Mesangial cell (primary cell): ENCODE measurements at places on chromosomes 5 and 9. TPM values are rescaled to one million over a fixed set of nuclear protein-coding genes. Genes with fewer than 3 reads are reported as not detected.

The ORM2 gene
- total RNA-seq, result not detected in 2 replicates

The DOK3 gene
- 0.25 and 1.1 TPM in 2 replicates for total RNA-seq

The PNPLA7 gene
- 0.16 and 2.3 TPM in 2 replicates for total RNA-seq

The DBH gene
- not detected in 2 replicates for total RNA-seq

The LRRC14B gene
- total RNA-seq, result not detected in 2 replicates

The PFN3 gene
- total RNA-seq, result not detected in 2 replicates

The GRIA1 gene
- total RNA-seq, result not detected in 2 replicates

The CNOT6 gene
- 11.2 and 13.2 TPM in 2 replicates for total RNA-seq

The DND1 gene
- total RNA-seq, result under 0.01 and 0.33 TPM in 2 replicates

The LPCAT1 gene
- 46.5 and 66.3 TPM in 2 replicates for total RNA-seq

The PPP2R2B gene
- 6.7 and 11.5 TPM in 2 replicates for total RNA-seq

The SLC12A7 gene
- total RNA-seq, result 14.7 and 39.0 TPM in 2 replicates

The MTX3 gene
- total RNA-seq, result 4.4 and 7.0 TPM in 2 replicates

The BTNL8 gene
- total RNA-seq, result not detected in 2 replicates

The TRIM36 gene
- 0.76 and 2.1 TPM in 2 replicates for total RNA-seq

The LHX3 gene
- not detected in 2 replicates for total RNA-seq

The SLC44A1 gene
- 19.6 and 23.6 TPM in 2 replicates for total RNA-seq

The MCC gene
- total RNA-seq, result 10.4 and 13.9 TPM in 2 replicates

The FCN2 gene
- total RNA-seq, result not detected in 2 replicates

The QRFP gene
- total RNA-seq, result not detected in 2 replicates

The IL3 gene
- not detected in 2 replicates for total RNA-seq

The ARID3C gene
- 0.51 TPM in 1 of 2 replicates, not detected in the other for total RNA-seq

The C5orf34 gene
- 0.89 and 5.7 TPM in 2 replicates for total RNA-seq

The PCDHA7 gene
- total RNA-seq, result 0.51 TPM in 1 of 2 replicates, not detected in the other

The SARDH gene
- total RNA-seq, result 0.49 and 5.6 TPM in 2 replicates

The ARPC5L gene
- 15.8 and 32.6 TPM in 2 replicates for total RNA-seq

The RORB gene
- total RNA-seq, result under 0.01 and 0.13 TPM in 2 replicates

The C6 gene
- total RNA-seq, result not detected in 2 replicates

The ADAMTS13 gene
- 1.3 and 5.8 TPM in 2 replicates for total RNA-seq

The CCNO gene
- total RNA-seq, result 0.65 and 1.3 TPM in 2 replicates

The SLC36A3 gene
- not detected in 2 replicates for total RNA-seq

The SPOCK1 gene
- 12.9 and 21.5 TPM in 2 replicates for total RNA-seq

The RAB3C gene
- total RNA-seq, result under 0.01 TPM in 1 of 2 replicates, not detected in the other

The SMIM32 gene
- not detected in 2 replicates for total RNA-seq

The TAF11L10 gene
- total RNA-seq, result not detected in 2 replicates
